ENCODE measurements at places on chromosomes 5 and 9.

DNA sequence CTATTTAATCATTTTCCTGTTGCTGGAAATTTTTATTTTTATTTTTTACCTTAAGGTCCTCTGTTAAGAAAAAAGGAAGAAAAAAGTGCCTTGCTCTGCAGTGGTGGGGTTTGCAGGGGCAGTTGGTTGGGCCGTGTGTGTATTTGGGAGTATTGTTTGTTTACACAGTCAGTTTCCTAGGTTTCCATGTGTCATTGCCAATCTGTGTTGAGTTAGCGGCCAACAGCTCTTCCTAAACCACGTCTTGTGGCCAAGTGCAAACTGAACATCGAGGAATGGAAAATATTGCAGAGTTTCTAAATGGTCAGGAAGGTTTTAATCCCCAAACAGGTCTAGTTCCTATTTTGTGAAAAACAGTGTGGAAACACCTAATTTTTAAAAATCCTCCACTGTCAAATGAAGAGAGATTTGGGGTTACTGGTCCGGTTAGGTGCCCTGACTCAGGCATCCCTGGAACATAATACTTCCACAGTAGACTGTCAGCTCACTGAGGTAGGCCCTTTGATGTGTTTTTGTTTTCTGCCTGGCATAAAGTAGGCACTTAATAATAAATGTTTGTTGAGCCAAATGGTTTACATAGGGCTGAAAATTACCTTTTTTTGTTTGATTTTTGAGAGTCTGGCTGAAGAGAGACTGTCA is 37.0 kb downstream of the MAMDC2 start:
- peak; percentile 54 for DNase-seq

GRCh38 chr5:139194486-139194885 is 3.7 kb downstream of the SIL1 start:
- DNase-seq: peak; percentile 59

- no peak for DNase-seq
These were observed 455.0 kb upstream of the ACTBL2 start for GRCh38 chr5:57937501-57938173.

- DNase-seq: no peak
These were observed 226.6 kb downstream of the GAS1 start for GRCh38 chr9:86720639-86721225.

GRCh38 chr9:78292026-78292425 is 4.9 kb upstream of the PSAT1 start:
- DNase-seq: peak; percentile 63

- DNase-seq: no peak
These were observed 40.8 kb upstream of the ARRDC3 start for GRCh38 chr5:91423871-91424270.

GRCh38 chr5:177557041-177557647 is 2.8 kb upstream of the FAM193B start:
- DNase-seq: no peak

DNA sequence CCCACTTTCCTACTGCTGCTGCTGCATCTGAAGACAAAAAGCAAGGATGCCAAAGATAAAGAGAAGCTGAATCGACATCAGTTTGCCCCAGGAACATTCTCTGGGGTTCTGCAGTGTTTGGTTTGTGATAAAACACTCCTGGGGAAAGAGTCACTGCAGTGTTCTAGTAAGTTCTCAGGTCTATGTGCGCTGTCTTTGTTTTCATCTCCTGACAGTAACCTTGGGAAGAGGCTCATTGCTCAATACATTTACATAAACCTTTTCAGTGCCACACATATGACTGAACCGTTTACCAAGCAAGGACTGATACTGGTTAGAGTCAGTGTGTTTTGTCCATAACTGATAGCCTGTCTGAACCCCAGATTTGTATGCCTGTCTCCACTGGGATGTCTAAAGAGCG is 232.1 kb downstream of the ARHGEF28 start:
- no peak for DNase-seq

DNA sequence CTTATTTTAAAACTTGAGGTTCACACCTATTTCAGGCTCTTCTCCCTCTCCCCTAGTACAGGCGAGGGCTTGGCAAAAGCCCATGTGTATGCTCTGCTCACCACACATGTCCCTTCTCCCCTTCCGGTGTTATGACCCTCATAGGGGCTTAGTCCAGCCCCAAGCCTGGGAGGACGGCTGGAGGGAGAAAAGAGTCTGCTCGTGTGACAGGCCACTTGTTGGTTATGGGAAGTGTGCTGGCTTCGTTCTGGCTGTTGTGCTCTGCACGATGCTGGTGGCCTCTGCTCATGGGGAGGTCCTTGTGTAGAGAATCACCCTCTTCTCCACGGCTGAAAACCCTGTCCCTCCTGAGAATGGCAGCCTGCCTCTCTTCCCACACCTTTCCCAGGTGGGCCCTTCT is 11.1 kb downstream of the PTTG1 start:
- no peak for DNase-seq

- no peak for DNase-seq
These were observed 49.0 kb downstream of the STOM start for GRCh38 chr9:121321016-121321503.

GRCh38 chr5:171743436-171744076 is 42.1 kb upstream of the SMIM23 start:
- no peak for DNase-seq

GRCh38 chr5:112604732-112605630 is 132.7 kb upstream of the APC start:
- DNase-seq: no peak

DNA sequence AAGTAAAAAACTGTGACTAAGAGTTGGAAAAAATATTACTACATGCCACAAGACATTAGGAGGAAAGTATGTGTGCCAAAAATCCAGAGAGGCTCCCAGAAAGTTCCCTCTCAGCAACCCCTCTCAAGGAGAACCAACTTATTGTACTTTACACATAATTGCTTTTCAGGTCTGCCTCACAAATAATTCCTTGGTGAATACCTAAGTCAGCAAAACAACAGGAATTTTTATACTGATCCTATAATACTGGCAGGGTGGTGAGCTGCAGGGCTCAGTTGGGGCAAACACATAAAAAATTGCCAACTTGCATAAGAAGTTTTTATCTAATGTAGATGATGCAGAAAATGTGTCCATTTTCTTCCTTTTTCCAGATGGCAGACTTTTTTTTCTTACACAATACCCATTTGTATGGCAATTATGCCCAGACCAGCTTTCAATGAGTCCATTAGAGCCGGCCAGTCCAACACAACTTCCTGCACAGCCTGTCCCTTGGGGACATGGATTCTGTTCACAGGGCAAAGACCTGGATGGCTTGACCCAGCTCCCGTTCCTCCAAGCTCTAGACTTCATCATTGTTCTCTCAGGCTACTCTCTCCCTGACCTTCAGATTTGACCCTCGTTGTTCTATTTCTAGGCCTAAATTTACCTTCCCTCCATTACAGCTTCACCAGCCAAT is 31.3 kb downstream of the MARCHF3 start:
- no peak for DNase-seq

- no peak for DNase-seq
These were observed 130.8 kb downstream of the C9orf152 start for GRCh38 chr9:110076894-110077725.

- DNase-seq: no peak
These were observed 6.4 kb downstream of the SLC22A5 start for GRCh38 chr5:132375957-132376356.

DNA sequence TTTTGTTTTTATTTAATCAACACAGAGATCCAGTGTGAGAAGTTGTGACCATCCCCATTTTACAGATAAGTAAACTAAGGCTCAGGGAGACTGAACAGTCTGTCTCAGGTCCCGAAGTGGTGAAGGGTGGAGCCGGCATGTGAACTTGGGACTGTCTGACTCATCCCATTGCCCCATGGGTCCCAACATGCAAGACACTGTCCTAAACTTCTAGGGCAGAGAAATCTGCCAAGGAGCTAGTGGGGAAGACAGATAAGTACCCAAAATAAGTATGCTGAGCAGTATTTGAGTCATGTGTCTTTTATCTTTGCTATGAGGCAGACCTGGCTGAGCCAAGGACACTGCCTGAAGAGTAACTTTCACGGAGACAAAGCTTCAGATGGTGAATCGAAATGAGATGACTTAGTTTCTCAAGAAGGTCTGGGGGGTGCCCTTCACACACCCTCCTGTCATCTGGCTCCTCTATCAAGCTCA is 64.3 kb upstream of the SLC25A51 start:
- no peak for DNase-seq

DNA sequence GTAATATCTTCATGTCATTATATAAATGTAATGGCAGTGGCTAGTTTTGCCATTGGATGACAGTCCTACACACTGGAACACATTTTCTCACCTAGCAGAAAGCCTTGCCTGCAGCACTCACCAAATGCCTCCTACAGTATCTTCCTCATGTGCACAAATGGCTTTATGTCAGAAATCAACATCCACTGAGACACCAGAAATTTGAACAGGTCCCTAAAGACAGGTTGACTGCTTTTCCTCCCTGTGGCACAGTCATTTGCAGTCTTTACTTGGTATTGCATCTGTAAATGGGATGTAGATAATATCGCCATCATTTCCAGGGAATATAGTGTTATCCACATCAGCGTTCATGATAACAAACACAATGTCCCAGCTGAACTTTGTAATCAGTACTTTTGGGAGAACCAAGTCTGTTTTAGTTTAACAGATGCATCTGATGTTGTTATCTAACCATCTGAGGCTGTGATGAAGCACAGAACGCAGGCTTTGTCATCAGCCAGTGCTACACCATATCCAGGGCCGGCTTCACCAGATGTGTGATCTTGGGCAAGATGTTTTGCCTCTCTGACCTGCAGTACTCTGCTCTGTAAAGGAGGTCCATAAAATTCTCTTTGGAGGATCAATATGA is 83.9 kb upstream of the TAS2R1 start:
- DNase-seq: no peak

- DNase-seq: no peak
These were observed 47.2 kb downstream of the GLDC start for GRCh38 chr9:6598249-6598725.

GRCh38 chr9:111728617-111729366 is 65.9 kb downstream of the SHOC1 start:
- DNase-seq: no peak

DNA sequence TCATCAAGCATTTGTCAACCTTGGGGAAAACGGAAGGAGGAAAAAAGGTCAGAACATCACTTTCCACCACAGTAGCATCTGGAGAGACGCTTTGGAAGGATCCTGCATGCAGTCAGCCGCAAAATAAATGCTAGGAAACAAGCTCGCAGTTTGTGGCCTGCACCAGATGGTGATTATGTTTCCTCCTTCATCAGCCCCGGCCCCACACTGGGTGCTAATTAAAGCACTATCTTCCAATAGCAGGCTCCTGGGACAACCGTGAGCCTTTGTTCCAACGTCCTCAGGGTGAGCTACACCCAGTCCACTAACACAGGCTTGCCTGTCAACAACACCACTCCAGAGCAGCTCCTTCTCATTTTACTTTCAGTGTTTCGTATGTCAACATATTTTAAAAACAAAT is 64.0 kb downstream of the RNF130 start:
- DNase-seq: peak; percentile 93

DNA sequence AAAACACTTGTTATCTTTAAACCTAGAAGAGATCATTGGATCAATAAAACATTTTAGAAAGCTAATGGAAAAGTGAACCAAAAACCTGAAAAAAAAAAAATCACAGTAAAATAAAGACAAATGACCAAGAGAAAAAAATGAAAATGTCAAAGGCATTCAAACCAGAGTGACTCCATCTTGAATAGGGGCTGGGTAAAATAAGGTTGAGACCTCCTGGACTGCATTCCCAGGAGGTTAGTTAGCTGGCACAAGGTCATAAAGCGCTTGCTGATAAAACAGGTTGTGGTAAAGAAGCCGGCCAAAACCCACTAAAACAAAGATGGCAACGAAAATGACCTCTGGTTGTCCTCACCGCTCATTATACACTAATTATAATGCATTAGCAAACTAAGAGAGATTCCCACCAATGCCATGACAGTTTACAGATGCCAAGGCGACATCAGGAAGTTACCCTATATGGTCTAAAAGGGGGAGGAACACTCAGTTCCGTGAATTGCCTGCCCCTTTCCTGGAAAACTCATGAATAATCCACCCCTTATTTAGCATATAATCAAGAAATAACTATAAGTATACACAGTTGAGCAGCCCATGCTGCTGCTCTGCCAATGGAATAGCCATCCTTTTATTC is 116.7 kb upstream of the NEK6 start:
- DNase-seq: no peak

GRCh38 chr5:54676481-54677340 is 159.2 kb downstream of the SNX18 start:
- no peak for DNase-seq

DNA sequence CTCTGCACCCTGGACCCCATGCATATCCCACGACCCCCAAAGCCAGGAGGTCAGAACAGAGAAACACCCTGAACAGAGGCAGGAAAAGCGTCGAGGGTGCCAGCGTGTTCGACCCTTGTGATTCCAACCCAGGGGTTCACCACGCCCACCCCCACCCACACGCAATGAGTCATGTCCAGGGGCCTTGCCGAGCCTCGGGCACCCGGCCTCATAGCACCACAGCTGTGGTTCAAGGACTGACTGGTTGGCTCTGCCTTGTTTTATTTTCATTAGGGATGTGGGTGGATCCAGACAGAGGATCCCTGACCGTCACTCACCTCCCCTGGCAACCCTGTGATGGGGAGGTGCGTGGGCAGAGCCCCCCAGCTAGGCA is 9.5 kb upstream of the QSOX2 start:
- DNase-seq: no peak

GRCh38 chr9:5612185-5612530 is 16.7 kb upstream of the RIC1 start:
- no peak for DNase-seq

DNA sequence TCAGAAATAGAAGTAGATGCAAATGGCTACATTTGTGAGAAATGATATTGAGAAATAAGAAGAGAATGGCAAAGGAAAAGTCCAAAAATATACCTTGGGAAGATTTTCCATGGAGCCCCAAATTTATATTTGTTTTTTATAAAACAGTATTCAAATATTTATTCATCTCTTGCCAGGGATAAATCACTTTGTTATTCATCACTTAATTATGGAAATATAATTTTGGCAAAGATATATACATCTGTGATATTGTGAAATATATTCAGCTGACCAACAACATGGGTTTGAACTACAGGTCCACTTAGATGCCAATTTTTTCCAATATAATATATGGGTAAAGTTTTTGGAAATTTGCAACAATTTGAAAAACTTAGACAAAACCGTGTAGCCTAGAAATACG is 19.7 kb upstream of the RAPGEF6 start:
- DNase-seq: no peak

DNA sequence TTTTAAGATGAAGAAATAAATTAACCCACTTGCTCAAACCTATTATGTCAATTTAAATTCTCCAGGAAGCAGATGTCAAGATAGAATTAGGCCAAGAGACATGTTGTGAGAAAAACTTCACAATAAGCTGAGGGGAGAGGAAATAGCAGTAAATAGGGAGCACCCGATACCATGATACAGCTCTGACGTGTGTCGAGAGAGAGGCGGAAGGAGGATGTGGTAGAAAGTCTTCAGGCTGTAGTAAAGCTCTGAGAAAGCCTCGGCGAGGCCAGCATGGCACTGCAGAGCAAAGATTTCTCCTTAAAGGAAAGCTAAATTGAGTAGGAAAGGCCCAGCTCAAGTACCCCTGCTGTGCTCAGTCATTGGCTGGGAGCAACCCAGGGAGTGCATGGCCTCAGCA is 6.0 kb upstream of the PUM3 start:
- no peak for DNase-seq

- peak; percentile 68 for DNase-seq
These were observed 16.4 kb upstream of the C5orf58 start for GRCh38 chr5:170216257-170216864.

- DNase-seq: no peak
These were observed 225.5 kb downstream of the PTPRD start for GRCh38 chr9:10387282-10387681.

GRCh38 chr5:148509893-148510292 is 126.1 kb downstream of the FBXO38 start:
- no peak for DNase-seq

GRCh38 chr5:144040615-144041305 is 129.7 kb downstream of the YIPF5 start:
- DNase-seq: no peak

Measured in NCI-H2171 treated with DMSO at 0.1 percent for 48 hours (cell line).